ENCODE measurements at places on chromosomes 5 and 9. TPM values are rescaled to one million over a fixed set of nuclear protein-coding genes. Genes with fewer than 3 reads are reported as not detected.

DNA sequence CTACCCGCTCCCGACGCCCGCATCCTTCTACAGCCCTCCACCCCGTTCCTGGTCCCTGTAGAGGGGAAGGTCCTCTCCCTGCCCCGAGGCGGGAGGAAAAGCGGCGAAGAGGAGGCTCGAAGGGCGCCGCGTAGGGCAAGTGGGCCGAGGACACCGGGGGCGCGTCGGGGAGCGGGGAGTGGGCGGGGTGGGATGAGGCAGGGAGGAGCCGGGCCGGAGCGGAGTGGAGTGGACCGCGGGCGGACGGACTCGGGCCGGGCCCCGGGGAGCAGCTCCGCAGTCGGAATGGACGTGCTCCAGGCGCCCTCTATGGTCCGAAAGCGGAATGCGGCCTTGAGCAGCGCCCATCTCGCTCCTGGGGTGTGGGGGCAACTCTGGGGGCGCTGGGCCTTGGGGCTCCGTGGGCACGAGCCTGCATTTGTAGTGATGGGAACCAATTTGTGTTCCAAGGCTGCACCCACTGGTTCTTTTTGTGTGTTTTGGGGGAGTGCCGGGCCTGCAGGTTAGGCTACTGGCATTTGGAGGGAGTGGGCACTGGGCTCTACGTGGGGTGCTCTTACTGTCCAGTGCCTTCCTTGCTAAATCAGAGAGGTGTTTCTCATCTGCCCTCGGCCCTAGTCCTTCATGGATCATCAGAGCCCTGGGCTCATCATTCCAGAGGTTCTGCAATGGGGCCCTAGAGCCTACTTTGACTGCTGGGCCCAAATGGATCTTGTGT lies 7.3 kb downstream of the IRX1 start:
- H3K4me1 ChIP-seq, result no peaks in the 10 kb centered on the region
- H3K27ac ChIP-seq, result no peak overlapping the region
- peaks cover 45% of the 10 kb centered on the region for H3K27me3 ChIP-seq
- H3K4me3 ChIP-seq, result no peak overlapping the region
- DNase-seq, result peak; percentile 30

DNA sequence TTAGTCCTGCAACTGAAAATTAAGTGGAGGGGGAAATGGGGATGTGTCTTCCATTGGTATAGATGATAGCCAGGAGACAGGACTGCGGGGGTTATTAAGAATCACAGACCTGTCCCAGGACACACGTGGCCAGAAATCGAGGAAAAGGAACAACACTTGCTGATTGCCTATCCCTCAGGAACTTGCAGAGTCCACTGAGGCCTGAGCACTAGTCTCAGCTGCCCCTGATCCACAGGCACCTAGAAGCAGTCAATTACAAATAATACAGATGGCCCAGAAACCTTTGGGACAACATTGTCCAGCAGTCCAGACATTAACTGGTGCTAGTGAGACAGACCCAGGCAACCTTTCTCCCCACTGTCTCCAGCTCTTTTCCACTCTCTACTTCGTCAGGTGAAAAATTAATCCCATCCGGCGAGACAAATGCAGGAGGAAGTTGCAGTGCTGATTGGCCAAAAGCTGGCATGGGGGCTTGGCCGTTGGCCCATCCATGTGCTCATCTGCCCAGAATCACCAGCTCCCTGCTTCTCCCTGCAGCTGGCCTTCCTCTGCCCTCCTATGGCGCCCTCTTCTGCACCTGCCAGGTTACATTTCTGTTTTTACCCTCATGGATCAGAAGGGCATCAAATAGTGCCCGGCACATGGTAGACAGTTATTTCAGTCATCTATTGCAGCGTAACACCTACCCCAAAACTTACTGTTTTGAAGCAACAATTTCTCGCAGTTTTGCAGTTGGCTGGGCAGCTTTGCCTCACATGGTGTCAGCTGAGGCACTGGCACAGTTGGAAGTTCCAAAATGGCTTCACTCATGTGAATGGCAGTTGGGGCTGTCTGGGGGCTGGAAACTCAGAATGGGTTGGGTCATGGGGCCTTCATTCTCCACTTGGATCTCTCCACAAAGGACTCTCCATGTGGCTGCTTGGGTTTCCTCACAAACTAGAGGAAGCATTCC lies 3.6 kb upstream of the B4GALT1 start:
- no peak for DNase-seq
- H3K27ac ChIP-seq, result peak overlapping the region; percentile 88
- peaks cover 10% of the 10 kb centered on the region for H3K4me1 ChIP-seq
- no peak overlapping the region for H3K4me3 ChIP-seq
- H3K27me3 ChIP-seq, result no peaks in the 10 kb centered on the region

DNA sequence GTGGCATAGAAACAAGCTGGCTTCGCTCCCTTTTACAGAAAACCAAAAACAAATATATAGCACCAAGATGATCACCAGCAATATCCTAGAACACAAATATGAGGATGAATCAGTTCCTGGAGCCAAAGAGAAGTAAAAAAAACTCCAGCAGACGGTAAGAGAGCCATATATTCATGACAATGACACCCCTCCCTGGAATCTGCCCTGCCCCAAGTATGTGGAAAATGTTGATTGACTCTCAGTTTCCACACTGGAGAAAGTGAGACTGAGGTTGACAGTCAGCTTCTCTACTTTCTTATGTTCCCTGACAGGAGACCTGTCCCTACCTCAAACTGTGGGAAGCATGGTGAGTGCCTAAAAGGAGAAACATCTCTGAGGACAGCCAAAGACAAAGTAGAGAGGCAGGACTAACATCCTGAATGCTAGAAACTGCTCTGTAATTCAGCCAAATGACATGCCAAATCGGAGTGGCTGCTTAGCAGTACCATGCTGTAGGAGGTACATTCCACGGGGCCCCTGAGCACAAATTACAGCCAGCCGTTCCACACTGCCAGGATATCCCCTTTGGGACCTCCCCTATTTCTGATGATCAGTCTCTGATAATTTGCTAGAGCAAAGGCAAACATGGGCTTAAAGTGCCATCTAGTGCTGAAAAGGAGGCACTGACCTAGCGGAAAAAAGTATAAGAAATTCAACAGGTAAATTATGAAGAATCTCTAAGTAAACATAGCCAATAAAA lies 424.0 kb upstream of the RGMB start:
- no peaks in the 10 kb centered on the region for H3K36me3 ChIP-seq
- no peaks in the 10 kb centered on the region for H3K27me3 ChIP-seq
- no peak for DNase-seq
- H3K4me3 ChIP-seq, result no peak overlapping the region
- H3K4me1 ChIP-seq, result no peaks in the 10 kb centered on the region

DNA sequence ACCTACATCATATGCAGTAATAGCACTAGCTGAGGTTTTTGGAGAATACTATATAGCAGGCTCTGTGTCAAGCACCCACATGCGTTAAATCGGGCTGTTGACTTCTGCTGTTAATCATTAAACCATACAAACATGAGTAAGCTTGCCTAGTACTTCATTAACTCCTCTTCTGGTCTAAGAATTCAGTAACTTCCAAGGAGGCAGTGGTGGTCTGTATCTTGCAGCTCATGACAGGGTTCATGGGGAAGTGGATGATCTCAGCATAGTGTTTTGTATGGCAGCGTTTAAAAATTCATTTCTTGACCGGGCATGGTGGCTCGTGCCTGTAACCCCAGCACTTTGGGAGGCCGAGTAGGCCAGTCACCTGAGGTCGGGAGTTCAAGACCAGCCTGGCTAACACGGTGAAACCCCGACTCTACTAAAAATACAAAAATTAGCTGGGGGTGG lies at the start of gene HAVCR1:
Gene HAVCR1 (minus strand): TSS at position 24 of the 447 bp plus-strand sequence. CDS start 1,173 bp downstream, outside the sequence.
- H3K4me3 ChIP-seq, result no peak within 1 kb of the TSS
- no peak within 1 kb of the TSS for H3K27ac ChIP-seq

The ARL10 gene
- total RNA-seq, result 5.3 TPM

DNA sequence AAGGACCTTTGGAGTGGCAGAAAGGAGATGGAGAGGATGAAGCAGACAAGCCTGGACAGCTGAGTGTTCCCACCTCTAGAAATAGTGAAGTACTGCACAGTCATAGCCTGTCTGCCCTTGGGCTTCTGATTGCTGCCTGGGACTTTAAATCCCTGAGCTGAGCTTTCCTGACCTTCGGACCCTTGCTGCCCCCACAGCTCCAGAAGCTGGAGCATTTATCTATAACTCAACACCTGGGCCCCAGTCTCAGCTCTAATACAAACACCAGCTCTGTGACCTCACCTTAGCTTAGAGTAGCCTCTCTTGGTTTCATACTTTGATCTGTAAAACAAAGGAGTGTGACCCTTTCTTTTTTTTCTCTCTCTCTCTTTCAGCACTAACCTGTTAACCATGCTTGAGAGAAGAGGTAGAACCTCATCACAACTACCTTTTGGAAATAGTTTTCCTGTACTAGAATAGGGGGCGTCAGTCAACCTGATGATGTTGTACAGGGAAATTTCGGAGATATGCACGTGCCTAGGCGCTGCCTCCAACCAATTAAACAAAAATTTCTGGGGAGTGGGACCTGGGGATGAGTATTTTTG lies 25.4 kb upstream of the ELL2 start:
- H3K4me1 ChIP-seq, result peaks cover 25% of the 10 kb centered on the region
- H3K27ac ChIP-seq, result peak overlapping the region; percentile 17
- no peaks in the 10 kb centered on the region for H3K27me3 ChIP-seq
- no peak overlapping the region for H3K4me3 ChIP-seq
- no peaks in the 10 kb centered on the region for H3K36me3 ChIP-seq

GRCh38 chr9:37105234-37105633 lies 15.1 kb upstream of the ZCCHC7 start:
- no peaks in the 10 kb centered on the region for H3K27me3 ChIP-seq
- DNase-seq, result no peak
- no peaks in the 10 kb centered on the region for H3K4me1 ChIP-seq
- no peak overlapping the region for H3K4me3 ChIP-seq
- H3K36me3 ChIP-seq, result no peaks in the 10 kb centered on the region

DNA sequence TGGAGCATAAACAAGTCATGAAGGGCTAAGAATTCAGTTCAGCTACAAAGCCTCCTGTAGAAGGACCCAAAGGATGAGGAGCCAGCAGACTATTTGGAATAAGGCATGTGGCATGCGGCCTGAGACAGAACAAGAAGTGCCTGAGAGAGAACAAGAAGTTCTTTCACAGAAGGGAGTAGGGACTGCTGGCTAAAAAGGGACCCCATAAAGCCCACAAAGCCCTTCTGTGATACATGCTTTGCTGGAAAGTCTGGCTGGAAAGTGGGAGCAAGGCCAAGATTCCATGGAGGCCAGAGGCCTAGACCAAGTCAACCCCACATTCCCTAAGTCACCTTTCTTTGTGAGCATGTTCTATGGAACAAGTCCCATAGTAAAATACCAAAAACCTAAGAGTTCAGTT lies 35.9 kb upstream of the UBAP2 start:
- no peak overlapping the region for H3K27ac ChIP-seq
- H3K4me1 ChIP-seq, result no peaks in the 10 kb centered on the region
- no peaks in the 10 kb centered on the region for H3K27me3 ChIP-seq
- H3K36me3 ChIP-seq, result peaks cover 34% of the 10 kb centered on the region
- no peak overlapping the region for H3K4me3 ChIP-seq
- no peak for DNase-seq

DNA sequence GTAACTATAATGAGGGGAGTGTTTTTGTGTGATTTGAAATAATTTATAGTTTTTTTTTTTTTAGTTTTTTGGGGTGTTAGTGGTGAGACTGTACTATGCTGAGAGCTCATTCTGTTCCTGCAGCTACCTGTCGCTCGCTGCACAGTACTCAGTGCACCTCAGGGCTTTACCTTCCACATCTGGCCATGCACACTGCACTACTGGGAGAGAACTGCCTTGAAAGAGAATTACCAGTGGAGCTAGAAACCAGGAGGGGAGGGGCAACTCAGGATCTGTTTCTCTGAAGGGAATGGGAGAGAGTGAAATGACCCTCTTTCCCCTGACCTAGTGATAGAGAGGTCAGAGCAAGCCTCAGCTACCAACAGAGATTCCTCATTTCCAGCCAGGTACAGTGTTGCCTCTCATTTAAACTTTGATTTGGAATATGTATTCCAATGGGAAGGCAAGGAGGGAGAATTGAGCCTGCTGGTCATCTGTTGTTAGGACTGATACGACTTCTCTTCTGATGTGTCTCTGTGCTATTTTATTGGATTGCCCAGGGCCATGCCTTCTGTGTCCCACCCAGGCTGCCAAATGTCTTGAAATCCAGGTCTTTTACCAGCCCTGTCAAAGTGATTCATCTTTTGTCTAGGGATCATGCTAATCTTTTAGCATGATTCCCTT lies 8.9 kb downstream of the ATG10 start:
- no peak overlapping the region for H3K4me3 ChIP-seq
- no peaks in the 10 kb centered on the region for H3K36me3 ChIP-seq
- H3K27ac ChIP-seq, result no peak overlapping the region
- H3K4me1 ChIP-seq, result no peaks in the 10 kb centered on the region
- no peaks in the 10 kb centered on the region for H3K27me3 ChIP-seq

GRCh38 chr5:175894793-175895192 lies 23.4 kb downstream of the CPLX2 start:
- DNase-seq, result no peak
- no peak overlapping the region for H3K4me3 ChIP-seq
- H3K4me1 ChIP-seq, result no peaks in the 10 kb centered on the region
- no peaks in the 10 kb centered on the region for H3K27me3 ChIP-seq

The SH3RF2 gene
- 18.0 TPM for total RNA-seq

DNA sequence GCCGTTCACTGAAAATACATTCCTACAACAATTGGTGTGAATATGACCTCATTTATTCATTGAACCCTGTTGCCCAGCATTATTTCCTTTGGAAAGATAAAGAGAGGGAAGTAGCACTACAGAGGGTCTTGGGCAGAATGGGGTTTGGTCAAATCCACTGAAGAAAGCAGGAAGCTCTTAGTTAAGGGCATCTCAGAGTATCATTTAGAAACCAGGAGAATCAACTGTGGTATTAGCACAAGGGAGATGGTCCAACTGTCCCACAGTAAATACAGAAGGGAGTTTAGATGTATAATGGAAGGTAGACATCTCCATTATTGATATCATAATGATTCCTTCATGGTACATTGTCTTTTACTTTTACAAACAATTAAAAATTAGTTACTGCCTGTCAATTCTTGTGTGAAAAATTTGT lies 47.1 kb downstream of the LIX1 start:
- no peak for DNase-seq
- no peaks in the 10 kb centered on the region for H3K36me3 ChIP-seq
- peaks cover 8% of the 10 kb centered on the region for H3K27me3 ChIP-seq
- H3K4me1 ChIP-seq, result no peaks in the 10 kb centered on the region
- no peak overlapping the region for H3K4me3 ChIP-seq

The TEX10 gene
- total RNA-seq, result 4.2 TPM

The PCDHA11 gene
- 1.6 TPM for total RNA-seq

GRCh38 chr5:132451387-132451786 lies 39.2 kb downstream of the IRF1 start:
- H3K27me3 ChIP-seq, result no peaks in the 10 kb centered on the region
- DNase-seq, result no peak
- H3K4me3 ChIP-seq, result no peak overlapping the region

GRCh38 chr9:89555451-89556375 lies 49.1 kb upstream of the GADD45G start:
- H3K4me3 ChIP-seq, result no peak overlapping the region
- DNase-seq, result no peak
- no peaks in the 10 kb centered on the region for H3K36me3 ChIP-seq
- no peaks in the 10 kb centered on the region for H3K4me1 ChIP-seq
- no peaks in the 10 kb centered on the region for H3K27me3 ChIP-seq

The PDZD2 gene
- 4.5 TPM for total RNA-seq

Measured in pancreas (tissue), 10 donors.